Fibroblast of pulmonary artery (primary cell): ENCODE measurements at places on chromosomes 7 and 10.

DNA sequence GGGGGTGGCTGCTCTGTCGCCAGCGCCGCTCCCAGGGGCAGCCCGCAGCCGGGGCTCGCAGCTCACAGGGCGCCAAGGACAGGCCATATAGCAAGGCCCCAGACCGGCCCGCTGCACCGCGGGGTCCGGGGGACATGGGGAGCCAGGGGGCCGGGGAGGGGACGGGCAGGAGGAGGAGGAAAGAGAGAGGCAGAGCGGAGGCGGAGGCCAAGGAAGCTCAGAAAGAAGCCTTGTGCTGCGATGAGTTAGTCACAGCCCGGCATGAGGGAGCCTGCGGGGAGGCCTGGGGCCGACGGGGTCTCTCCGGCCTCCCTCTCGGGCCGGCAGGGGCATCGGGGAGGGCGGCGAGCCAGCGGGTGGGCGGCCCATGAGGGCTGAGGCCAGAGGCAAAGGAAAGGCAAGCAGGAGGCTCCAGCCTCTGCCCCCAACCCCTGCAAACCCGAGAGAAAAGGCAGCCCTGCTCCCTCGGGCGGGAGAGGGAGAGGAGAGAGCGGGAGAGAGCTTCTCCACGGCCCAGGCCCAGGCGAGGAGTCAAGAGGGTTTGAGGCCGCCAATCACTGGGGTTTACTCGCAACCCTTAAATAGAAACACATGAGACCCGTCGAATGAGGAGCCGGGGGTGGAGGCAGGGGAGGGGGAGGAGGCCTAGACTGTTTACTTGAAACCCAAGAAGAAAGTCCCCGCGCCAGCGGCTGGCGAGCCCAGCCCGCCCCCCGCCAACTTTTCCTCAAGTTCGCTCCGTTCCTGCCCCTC is 167.9 kb downstream of the NEURL1 start:
- DNase-seq: peak; percentile 92

- no peak for DNase-seq
Measured at GRCh38 chr10:114279901-114280644, 41.0 kb downstream of the VWA2 start.

- no peak for DNase-seq
Measured at GRCh38 chr10:114953047-114953446, 15.1 kb downstream of the TRUB1 start.

DNA sequence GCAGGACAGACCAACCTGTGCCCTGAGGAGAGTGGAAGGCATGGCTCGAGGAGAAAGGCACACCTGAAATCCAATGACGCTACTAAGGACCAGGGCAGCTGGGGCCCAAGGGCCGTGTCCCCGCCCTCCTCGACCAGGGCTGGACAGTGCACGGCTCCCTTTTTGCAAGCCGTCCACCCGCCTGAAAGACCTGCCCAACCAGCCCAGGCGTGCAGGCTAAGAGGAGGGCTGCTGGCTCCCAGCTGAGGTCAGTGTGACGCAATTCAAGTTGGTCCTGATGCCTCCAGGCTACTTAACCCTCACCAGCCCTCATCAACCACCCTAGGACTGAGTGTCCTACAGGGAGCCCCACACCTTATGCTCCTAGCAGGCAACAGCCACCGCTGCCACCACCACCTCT is 69.3 kb downstream of the DLG5 start:
- DNase-seq: no peak

GRCh38 chr7:138607216-138608126 is 93.7 kb downstream of the SVOPL start:
- DNase-seq: no peak

DNA sequence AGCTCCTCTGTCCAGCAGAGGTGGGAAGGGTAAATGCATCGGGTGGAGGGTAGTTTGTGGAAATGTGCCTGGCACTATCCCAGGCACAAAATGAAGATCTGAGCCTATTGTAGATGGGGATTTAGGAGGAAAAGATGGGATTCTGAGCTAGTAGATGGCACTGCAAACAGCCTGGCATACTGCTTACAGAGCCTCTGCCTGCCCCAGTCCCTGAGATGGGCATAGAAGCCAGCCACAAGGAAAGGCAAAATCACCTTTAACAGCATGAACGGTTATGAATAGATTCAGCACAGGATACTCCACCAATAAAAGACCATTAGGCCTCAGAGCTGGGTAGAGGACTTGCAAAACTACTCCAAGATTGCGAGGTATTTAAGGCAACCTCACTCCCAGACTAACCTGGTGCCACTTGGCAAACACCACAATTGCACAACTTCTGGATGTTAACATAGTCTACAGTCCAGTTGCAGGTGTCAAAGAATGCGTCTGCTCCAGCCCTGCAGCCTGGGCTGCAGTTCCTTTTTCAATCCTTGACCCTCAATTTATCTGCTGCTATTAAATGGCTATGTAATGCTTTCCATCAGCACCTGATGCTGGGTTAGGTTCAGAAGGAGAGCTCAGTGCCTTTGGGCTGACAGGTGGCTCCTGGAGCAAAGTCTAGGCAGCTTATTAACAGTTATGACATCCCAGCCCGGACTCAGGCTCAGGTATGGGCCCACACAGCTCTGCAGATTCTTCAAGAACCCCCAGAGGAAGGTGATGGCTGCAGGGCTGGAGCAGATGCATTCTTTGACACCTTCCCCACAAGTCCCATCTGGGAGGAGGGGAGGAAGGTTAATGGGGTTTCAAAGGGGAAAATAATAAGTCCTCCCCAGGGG is 34.0 kb downstream of the CDHR3 start:
- no peak for DNase-seq

GRCh38 chr7:27159266-27160144 is 3.0 kb upstream of the HOXA7 start:
- DNase-seq: no peak

DNA sequence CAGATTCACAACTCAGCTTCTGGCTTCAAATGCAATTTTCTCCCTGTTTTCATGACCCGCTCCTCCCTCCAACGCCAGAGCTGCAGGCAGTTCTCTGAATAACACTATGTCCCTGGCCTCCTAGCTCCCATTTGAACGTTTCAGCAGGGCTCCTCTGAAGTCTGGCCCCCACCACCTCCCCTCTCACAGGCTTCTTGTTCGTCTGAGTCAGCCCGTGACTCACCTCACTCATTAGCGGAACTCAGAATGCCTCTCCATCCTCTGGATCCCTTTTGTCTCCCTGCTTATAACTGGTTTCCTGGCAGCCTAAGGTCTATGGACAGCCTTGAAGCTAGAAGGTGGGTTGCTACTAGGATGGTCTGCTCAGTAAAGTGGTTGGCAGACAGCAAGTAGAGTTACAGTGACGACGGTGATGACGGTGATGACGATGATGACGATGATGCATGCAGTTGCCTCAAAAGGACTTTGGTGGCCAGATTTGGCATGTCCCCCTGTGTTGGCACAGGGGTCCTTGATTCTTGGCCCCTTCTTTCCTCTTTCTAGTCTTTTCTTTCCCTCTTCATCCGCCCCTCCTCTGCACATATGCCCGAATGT is 83.3 kb upstream of the MKLN1 start:
- peak; percentile 90 for DNase-seq

GRCh38 chr10:23055424-23056185 is 39.8 kb upstream of the MSRB2 start:
- DNase-seq: no peak

DNA sequence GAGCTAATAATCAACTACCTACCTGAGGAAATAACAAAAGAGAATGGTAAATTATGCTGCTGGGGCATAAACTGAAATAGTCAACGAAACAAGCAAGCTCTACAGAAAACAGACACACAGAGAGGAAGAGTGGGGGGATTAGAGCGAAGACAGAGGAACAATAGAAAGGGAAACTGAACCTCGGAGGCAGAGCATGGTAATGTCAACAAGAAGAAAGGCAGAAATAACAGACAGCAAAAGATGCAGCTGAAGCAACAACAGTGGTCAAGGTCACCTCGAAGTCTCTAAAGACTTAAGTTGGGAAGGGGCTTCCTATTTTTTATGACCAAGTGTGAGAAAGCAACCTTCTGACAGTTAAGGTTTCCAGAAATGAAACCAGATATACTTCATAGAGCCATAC is 177.0 kb downstream of the ZNF438 start:
- DNase-seq: no peak

DNA sequence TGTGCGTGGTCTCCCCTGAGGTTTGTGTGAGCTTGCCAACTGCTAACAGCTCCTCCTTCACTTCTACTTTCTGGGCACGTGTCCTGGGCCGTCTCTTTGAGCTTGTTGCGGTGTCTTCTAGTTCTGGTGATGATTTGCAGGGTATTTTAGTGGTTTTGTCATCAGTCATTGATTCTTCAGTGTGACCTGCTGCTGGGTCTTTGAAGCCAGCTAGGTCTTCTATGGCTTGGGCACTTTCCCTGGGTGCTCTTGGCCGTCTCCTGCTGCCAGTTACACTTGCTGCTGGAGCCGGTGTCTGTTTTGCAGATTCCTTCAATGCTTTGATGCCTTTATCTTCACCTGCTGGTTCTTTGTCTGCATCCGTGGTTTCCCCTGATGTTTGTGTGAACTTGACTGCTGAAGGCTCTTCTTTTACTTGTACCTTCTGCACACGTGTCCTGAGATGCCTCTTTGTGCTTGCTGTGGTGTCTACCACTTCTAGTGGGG is 23.0 kb downstream of the MKI67 start:
- DNase-seq: no peak

- no peak for DNase-seq
Measured at GRCh38 chr7:49630513-49630912, 142.9 kb upstream of the VWC2 start.

DNA sequence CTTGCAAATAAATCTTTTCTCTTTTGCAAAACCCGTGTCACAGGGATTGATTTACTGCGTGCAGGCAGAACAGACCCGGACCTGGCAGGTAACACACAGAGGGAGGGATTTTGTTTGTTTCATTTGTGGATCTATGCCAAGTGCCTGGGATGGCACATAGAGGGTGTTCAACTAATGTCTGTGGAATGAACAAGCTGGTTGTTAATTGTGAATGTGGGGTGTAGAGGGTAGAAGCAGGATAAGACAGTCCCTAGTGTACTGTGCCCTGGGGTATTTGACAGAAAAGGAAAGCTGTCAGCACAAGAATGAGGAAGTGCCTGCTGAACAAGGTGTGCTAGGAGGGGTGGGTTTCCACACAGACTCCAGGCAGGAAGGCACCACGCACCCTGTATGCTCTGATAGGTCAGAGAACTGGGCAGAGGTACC is 331.8 kb downstream of the CALN1 start:
- no peak for DNase-seq

DNA sequence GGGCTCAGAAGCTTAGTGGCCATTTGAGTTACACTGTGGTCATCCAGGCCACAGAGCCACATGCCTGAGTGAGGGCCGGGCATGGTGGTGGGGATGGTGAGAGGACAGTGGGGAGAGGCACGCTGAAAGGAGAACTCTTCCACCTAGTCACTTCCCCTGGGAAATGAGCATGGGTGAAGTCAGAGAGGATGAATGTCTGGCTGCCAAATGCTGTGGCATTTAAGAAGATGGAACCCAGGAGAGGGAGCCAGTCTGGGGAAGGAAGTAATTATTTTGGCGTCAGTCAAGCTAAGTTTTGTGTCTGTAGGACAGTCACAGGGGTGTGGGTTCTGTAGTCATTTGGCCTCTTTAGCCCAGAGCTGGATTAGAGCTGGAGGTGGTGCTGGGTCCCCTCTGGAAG is 86.0 kb upstream of the PODXL start:
- no peak for DNase-seq

DNA sequence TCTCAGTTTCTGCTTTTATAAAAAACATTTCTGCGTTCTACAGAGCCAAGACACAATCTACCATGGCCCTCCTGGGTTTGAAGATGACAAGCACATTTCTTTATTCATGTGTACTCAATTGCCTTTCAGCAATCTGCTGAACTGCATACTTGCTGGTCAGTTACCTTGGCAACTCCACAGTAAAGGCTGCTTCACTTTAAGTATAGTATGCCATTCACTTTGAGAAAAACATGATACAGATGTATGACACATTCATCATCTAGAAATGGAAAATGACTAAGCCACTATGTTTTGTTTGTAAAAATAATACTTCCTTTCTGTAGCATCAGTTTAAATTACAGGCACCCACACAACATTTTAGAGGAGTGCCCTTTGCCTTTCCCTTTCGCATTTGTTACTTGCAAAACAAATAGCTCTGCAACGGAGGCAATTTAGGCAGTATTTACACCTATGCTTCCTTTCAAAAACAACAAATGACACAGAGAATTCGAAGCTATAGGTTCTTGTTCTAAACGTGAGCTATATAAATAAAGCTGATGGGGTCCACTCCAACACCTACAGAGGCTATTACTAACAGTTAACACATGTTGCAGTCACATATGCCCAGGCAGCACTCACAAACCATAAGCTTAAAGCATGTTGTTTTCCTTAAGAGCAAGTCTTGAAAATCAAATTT is 23.5 kb downstream of the SGCE start:
- DNase-seq: peak; percentile 82

- no peak for DNase-seq
Measured at GRCh38 chr10:86580521-86580891, 58.9 kb upstream of the WAPL start.

- no peak for DNase-seq
Measured at GRCh38 chr10:88661577-88661976, 2.7 kb upstream of the LIPF start.
